H4 (cell line): ENCODE measurements at places on chromosomes 7 and 10. TPM values are rescaled to one million over a fixed set of nuclear protein-coding genes. Genes with fewer than 3 reads are reported as not detected.

Gene ZPBP
- not detected in 2 replicates for total RNA-seq

Gene ADK
- 29.2 and 33.5 TPM in 2 replicates for total RNA-seq

Gene ACTL6B
- not detected in 2 replicates for total RNA-seq

Gene INSYN2A
- total RNA-seq: 0.02 TPM in 1 of 2 replicates, not detected in the other

Gene ANKRD30A
- 0.41 and 1.2 TPM in 2 replicates for total RNA-seq

Gene NODAL
- not detected in 2 replicates for total RNA-seq

Gene CACNA2D1
- total RNA-seq: 28.0 and 33.2 TPM in 2 replicates

Gene CTAGE8
- total RNA-seq: 0.16 and 0.17 TPM in 2 replicates

Gene NEUROG3
- total RNA-seq: 0.14 TPM in 1 of 2 replicates, not detected in the other

Gene CALCR
- total RNA-seq: not detected in 2 replicates

Gene ZNF32
- total RNA-seq: 64.5 and 72.1 TPM in 2 replicates

Gene PON1
- total RNA-seq: not detected in 2 replicates

Gene CHST3
- total RNA-seq: 4.0 and 4.3 TPM in 2 replicates

Gene CD36
- 1.2 and 5.2 TPM in 2 replicates for total RNA-seq

Gene ACBD7
- total RNA-seq: 1.6 and 1.7 TPM in 2 replicates

Gene GPR26
- not detected in 2 replicates for total RNA-seq

Gene CFAP58
- total RNA-seq: 0.08 and 0.12 TPM in 2 replicates

Gene TNRC18
- 16.3 and 33.1 TPM in 2 replicates for total RNA-seq

Gene PPIF
- total RNA-seq: 45.2 and 52.3 TPM in 2 replicates

Gene TIMM23
- total RNA-seq: 138 and 155 TPM in 2 replicates

Gene C10orf67
- total RNA-seq: not detected in 2 replicates

Gene PPRC1
- total RNA-seq: 12.8 and 14.7 TPM in 2 replicates

Gene TPK1
- 6.2 and 6.5 TPM in 2 replicates for total RNA-seq

Gene MACC1
- 0.46 and 0.53 TPM in 2 replicates for total RNA-seq

Gene OR13A1
- not detected in 2 replicates for total RNA-seq

Gene ATOH7
- 0.27 and 0.88 TPM in 2 replicates for total RNA-seq

Gene ENTPD7
- 12.9 and 21.0 TPM in 2 replicates for total RNA-seq

Gene CYP3A7
- total RNA-seq: not detected in 2 replicates

Gene KNDC1
- 0.39 and 1.6 TPM in 2 replicates for total RNA-seq

Gene ABCC2
- 2.1 and 4.0 TPM in 2 replicates for total RNA-seq

Gene TFPI2
- 16.0 and 18.0 TPM in 2 replicates for total RNA-seq

Gene GPRIN2
- total RNA-seq: not detected in 2 replicates

Gene UFSP1
- 6.3 and 6.7 TPM in 2 replicates for total RNA-seq

Gene SPDYE9
- not detected in 2 replicates for total RNA-seq

Gene HOXA6
- total RNA-seq: 0.64 and 0.70 TPM in 2 replicates

Gene NACAD
- total RNA-seq: 2.0 TPM in 2 replicates

Gene NME8
- not detected in 2 replicates for total RNA-seq

Gene MRPS17
- 28.9 and 36.2 TPM in 2 replicates for total RNA-seq

Gene UTF1
- not detected in 2 replicates for total RNA-seq

Gene ACADSB
- 4.1 and 6.6 TPM in 2 replicates for total RNA-seq

Gene UBE2D4
- 34.0 and 35.7 TPM in 2 replicates for total RNA-seq

Gene TUBB8
- not detected in 2 replicates for total RNA-seq

Gene HSPA12A
- total RNA-seq: 5.4 and 5.5 TPM in 2 replicates

Gene C10orf105
- total RNA-seq: not detected in 2 replicates

Gene ARHGAP21
- 16.2 and 18.0 TPM in 2 replicates for total RNA-seq

Gene SLC26A4
- total RNA-seq: 0.06 and 0.19 TPM in 2 replicates

Gene VWDE
- 2.0 and 3.1 TPM in 2 replicates for total RNA-seq

Gene MMRN2
- 0.12 and 1.8 TPM in 2 replicates for total RNA-seq

Gene DNAJC12
- total RNA-seq: 18.2 and 20.0 TPM in 2 replicates

Gene RASSF4
- 7.6 and 7.8 TPM in 2 replicates for total RNA-seq

Gene PNLIPRP2
- total RNA-seq: not detected in 2 replicates
